ENCODE measurements at places on chromosomes 11 and 22.

DNA sequence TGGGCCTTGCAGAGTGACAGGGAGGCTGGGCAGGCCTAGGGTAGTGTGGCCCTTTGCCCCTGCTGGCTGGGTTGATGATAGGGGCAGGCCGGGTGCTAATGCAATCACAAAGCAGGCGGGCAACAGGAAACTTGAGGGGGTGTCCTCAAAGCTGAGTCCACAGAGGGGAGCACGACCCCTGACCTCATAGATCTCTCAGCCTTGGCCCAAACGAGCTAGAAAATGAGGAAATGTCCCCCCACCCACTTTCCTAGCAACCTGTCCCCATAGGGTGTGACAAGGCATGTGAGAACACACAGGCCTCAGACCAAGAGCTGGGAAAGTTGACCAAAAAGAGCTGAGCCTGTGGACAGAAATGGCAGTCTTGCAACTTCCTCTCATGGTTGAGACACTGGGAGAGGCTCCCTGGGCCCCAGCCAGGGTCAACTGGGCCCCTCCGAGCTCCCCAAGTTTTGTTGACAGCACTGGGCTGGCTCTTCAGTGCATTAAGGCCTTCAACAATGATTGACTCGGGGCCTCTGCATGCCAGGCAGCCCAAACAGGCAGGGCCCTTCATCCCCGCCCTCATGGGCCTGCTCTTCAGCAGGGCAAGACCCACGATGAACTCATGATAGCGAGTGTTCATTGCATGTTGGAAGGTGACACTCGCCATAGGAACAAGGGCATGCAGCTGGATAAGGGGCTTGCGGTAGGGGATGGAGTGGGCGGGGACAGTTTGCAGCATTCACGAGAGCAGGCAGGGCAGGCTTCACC lies 9.8 kb upstream of the SPI1 start:
- DNase-seq, result no peak

- DNase-seq, result no peak
Measured at GRCh38 chr11:79045800-79046304, 395.0 kb downstream of the TENM4 start.

DNA sequence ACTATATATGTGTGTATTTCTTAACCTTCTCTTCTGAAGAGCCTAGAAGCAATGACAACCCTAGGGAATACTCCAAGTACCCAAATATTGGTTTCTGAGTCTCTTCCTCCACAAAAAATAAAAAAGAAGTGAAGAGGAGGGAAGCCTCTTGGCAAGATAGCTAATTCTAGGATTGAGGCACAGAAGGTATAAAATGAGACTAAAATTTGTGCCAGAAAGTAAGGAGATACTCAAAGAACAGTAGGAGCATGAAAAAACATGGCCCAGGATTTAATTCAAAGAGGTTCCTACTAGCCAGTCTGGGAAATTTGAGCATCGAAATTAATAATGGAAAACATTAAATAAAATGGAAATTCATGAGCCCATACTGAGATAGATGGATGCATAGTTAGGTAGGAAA lies 112.1 kb downstream of the PAX6 start:
- DNase-seq, result no peak

DNA sequence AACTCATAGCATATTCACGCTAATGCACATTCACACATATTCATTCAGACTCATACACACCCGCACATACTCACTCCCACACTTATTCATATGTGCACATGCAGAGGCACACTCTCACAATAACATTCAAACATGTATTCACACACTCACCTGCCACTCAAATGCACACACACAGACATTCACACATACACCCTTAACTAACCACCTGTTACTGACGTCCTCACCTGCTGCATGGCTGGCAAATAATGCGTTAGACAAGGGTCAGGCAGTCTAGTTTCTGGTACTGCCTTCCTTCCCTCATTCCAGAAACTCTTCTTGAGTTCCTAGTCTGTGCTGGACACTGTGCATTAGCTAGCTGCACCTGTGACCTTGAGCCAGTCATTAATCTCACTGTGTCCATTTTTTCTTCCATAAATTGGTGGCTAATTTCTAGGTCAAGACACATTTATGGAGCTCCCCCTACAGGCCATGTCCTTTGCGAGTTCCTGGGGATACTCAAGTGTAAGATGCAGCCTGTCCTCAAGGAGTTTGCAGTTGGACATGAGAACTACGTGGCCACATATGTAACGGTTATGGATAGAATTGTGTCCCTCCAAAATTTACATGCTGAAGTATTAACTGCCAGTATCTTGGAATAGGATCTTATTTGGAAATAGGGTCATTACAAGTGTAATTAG lies 34.5 kb upstream of the SEZ6L start:
- DNase-seq, result peak; percentile 6

GRCh38 chr11:3162410-3163240 lies 2.5 kb downstream of the OSBPL5 start:
- DNase-seq, result no peak

GRCh38 chr22:47376901-47377505 lies 614.6 kb downstream of the TBC1D22A start:
- no peak for DNase-seq

GRCh38 chr22:30416403-30416802 lies 9.2 kb upstream of the MTFP1 start:
- no peak for DNase-seq

DNA sequence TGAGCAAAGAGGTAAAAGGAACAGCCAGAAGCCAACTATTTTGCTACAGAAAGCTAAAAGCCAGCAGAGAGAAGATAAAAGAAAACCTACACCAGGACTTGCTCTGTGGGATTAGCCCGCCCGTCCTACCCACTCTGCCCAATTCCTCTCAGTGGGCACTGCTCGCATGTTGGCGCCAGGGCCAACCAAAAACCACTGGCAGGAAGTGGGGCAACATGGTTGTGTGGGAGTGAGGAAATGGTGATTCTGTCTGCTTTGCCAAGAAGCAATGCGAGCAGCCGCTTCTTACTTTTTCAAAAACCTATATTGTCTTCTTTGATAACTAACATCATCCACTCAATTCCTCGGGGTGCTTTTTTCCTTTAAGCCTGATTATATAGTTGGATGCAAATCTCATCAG lies 14.2 kb upstream of the APOA1 start:
- no peak for DNase-seq

- DNase-seq, result peak; percentile 65
Measured at GRCh38 chr22:39207141-39208012, 37.4 kb downstream of the PDGFB start.

- no peak for DNase-seq
Measured at GRCh38 chr11:110566577-110566976, 136.8 kb downstream of the FDX1 start.

DNA sequence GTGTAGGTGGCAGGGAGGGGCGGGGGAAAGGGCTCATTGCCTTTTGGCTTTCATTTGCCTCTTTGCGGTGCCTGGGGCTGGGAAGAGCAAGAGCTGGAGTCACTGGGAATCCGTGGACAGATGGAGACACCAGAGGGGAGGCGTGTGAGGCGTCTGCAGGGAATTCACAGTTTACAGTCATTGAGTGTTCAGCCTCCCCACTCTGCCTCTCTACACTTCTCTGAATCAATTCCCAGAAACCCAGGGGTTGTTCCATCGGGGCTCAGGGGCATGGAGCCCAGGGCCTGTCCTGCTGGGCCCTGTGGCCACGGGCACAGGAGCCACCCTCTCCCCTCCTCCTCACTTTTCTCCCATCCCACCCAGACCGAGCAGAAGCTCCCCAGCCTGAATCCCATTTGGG lies 160.5 kb upstream of the NAV2 start:
- DNase-seq, result no peak

DNA sequence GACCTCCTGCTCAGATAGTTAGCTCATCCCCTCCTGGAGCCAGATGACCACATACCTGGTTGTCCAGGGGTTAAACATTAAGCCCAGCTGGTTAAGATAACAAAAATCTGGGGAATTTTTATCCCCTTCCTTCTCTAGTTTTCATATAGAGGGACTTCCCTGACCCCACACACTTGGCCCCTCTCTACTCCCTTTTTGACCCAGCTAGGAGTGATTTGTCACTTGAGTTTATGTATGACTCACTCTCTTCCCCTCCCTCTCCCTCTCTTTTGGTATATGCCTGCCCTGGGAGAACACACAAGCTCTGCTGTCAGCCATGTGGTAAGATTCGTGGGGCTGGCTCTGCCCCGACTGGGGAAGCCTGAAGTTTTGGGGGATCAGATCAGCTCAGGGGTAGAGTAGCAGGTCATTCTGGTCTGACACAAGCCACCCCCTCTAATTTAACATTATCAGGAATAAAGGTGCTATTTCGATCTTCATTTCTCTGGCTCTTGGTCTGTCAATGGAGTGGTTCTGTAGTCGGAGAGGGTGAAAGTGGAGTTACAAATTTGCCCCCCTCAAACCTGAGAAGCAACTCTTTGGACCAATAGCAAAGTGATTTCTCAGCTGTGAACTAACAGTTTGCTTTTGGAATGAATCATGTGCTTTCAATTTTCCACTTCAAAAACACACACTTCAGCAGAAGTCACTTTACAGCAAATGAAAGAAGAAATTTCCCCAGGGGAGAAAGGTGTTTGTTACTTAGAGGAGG lies 415.3 kb upstream of the CADM1 start:
- no peak for DNase-seq

DNA sequence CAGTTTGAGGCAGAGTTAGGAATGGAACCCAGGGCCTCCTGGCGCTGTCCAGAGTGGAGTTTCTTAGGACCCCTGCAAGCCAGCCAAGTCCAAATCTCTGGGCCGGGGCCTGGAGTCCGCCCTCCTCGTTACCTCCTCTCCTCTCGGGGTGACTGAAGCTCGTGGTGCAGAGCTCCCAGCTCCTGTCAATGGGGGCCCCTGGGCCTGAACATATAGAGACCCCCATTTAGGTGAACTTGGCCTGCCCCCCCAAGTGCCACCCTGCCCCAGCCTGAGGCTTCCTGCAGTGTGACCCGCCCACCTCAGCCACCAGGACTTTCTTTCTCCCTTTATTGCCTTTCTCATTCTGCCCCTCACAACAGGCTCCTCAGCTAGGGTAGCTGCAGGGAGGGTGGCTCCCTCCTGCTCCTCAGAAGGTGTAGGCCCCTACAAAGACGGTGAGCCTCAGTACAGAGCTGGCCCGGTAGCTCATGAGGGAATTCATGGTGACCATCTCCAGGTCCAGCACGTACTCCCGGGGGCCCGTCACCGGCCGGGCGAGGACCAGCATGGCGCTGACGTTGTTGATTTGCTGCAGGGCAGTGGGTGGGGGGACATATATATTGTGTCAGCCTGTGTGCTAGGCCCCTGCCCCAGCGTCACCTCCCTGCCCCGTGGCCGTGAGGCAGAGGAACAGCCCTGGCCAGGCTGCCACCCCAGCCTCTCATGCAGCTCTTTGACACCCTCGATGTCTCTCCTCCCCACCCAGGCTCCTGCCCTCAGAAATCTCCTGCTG lies 5.9 kb downstream of the EFEMP2 start:
- DNase-seq, result no peak

- no peak for DNase-seq
Measured at GRCh38 chr11:128745311-128746136, 51.7 kb downstream of the FLI1 start.

DNA sequence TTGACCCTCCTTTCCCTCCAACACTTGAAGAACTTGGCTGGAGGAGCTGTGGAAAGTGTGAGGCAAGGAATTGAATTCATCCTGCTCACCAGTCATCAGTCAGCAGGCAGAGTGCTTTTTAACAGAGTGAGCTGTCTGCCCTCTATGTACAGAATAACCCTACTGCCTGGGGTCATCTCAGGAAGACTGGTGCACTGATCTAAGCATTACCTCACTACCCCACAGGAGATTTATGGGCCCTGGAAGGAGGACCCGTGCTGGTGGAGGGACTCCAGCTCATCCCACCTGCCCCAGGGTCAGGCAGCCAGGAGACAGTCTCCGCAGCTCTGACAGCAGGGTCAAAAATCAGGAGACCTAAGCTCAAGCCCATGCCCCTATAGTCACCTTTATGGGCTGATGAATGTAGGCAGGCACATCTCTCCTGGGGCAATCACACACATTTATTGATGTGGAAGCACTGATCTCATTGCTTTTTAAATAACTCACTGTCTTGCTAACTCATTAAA lies 270.8 kb upstream of the SESN3 start:
- DNase-seq, result no peak

- DNase-seq, result no peak
Measured at GRCh38 chr22:38406617-38407016, 48.4 kb downstream of the KCNJ4 start.

GRCh38 chr11:74577624-74578396 lies 14.6 kb upstream of the POLD3 start:
- peak; percentile 83 for DNase-seq

DNA sequence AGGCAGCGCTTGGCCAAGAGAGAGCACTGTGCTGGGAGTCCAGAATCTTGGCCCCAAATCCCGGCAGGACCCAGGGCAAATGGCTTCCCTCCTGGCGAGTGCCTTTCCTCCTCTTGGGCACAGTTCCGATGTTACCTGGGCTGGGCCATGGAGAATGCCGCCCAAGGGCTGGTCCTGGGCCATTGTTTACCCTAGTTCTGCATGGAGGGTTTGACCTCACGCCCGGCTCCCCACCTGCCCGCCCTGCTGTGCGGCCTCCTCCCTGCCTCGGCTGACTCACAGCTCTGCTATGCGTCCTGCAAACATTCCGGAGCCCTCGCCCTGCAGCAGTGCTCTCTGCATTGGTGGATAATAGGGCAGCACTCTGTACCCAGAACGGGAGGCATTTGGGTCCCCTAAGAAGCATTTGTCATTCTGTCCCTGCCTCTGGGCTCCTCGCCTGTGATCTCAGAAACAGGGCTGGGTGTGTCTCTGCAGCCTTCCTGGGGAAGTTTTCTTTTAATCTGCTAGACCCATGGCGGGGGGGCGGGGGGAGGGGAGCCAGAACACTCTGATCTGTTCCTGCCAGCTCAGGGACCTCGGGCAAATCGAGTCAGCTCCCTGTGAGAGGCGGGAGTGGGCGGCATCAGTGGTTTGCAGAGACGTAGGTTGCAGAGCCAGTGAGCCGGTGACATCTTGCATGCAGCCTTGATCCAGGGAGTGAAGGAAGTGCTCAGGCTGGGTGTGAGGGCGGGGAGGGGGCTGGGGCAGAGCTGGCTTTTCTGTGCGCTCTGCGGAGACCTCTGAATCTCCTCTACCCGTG lies 32.9 kb upstream of the SMIM38 start:
- peak; percentile 38 for DNase-seq

DNA sequence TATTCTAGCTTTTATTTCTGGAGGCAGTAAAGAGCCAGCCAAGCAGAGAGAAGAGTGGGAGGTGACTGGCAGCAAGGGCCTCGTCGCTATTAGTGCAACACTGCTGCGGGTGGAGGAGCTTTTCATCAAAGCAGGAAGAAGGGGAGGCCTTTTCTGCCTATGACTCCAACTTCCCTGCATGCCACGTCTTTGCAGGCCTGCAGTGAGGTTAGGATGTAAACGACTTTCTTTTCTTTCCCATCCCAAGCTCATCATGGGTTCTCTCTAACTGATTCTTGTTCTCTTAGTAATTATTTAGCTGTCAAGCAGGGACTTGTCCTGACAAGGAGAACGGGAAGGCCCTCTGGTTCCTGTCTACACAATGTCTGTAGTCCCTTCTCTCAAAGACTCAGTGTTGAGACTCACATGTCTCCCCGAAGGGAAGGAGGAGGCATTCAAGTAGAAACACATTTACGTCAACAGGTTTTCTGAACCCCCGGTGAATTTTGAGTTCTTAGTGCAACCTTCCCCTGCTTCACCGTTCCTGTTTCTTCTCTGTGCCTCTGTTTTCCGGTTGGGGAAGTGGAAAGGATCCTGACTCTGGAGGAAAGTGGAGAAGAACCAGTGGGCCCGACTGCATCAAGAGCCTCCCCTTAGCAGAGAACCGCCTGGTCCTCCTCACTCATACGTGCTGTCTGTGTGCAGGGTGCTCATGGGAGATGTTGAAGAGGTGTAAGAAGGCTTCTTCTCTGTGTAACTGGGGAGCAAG lies 56.9 kb downstream of the PACS1 start:
- DNase-seq, result peak; percentile 21
